Activated CD4-positive, alpha-beta T cell treated with anti-CD3 and anti-CD28 coated beads, Interleukin-2, amount 10 ng/mL, durations not matched to agents 7 days and 5 days (primary cell): ENCODE measurements at places on chromosomes 7 and 10. TPM values are rescaled to one million over a fixed set of nuclear protein-coding genes. Genes with fewer than 3 reads are reported as not detected.

- peaks cover 30% of the 10 kb centered on the region for H3K27me3 ChIP-seq
- H3K4me1 ChIP-seq, result peaks cover 11% of the 10 kb centered on the region
- H3K27ac ChIP-seq, result no peak overlapping the region
- H3K4me3 ChIP-seq, result no peak overlapping the region
These were observed 58.4 kb downstream of the NEURL1 start for GRCh38 chr10:103551619-103552602.

The PRPS1L1 gene
- not detected for total RNA-seq

GRCh38 chr7:157884461-157885062 lies 547.8 kb downstream of the DNAJB6 start:
- H3K27me3 ChIP-seq, result no peaks in the 10 kb centered on the region
- peaks cover 6% of the 10 kb centered on the region for H3K36me3 ChIP-seq
- DNase-seq, result no peak
- H3K27ac ChIP-seq, result no peak overlapping the region
- H3K4me3 ChIP-seq, result no peak overlapping the region

The IGFBP3 gene
- 4.1 TPM for total RNA-seq

The OR2A25 gene
- not detected for total RNA-seq
